ENCODE measurements at places on chromosomes 5 and 9. TPM values are rescaled to one million over a fixed set of nuclear protein-coding genes. Genes with fewer than 3 reads are reported as not detected.

PLCXD3 gene
- total RNA-seq = 0.33 TPM

PCDHB6 gene
- 1.2 TPM for total RNA-seq

LMAN2 gene
- 219 TPM for total RNA-seq

SLC46A2 gene
- not detected for total RNA-seq

TLN1 gene
- 115 TPM for total RNA-seq

MLANA gene
- not detected for total RNA-seq

CNTNAP3 gene
- total RNA-seq = 11.2 TPM

MAT2B gene
- 53.9 TPM for total RNA-seq

IL3 gene
- not detected for total RNA-seq

SPINK6 gene
- 0.39 TPM for total RNA-seq
